ENCODE measurements at places on chromosomes 7 and 10.

DNA sequence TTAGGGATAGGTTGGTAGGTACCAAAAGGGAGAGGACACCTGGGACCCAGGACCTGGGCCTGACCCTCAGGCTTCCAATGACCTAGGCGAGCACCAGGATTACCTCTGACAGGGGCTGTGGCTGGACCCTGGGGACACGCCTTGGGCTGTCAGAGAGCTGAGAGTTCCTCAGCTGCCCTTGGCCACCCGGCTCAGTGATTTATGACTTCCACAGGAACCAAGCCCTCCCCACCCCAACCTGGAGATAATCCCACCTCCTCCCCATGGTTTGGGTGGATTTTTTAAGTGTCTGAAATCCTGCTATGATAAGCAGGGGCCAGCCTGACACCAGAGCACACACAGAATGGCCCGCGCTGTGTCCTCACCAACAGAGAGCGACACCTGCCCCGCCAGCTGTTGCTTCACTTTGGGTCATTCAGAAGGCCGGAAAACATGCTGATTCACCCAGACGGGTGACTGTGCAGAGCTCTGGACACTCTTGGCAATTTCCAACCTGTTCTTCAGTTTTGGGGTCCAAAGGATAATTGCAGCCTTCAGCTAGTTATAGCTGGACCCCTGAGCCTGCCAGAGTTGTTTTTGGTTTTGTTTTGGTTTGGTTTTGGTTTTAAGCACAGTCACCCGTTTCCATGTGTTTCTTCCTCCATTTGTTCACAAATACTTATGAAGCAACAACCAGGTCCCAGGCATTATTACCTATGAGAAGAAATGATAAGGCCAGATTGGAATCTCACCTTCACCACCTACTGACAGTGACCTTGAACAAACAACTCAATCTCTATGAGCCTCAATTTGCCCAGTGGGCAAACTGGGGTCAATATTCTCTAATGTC is 78.2 kb downstream of the RAB11FIP2 start:
- DNase-seq, result peak; percentile 17

GRCh38 chr10:26700884-26701630 is 3.6 kb downstream of the PDSS1 start:
- DNase-seq, result no peak

DNA sequence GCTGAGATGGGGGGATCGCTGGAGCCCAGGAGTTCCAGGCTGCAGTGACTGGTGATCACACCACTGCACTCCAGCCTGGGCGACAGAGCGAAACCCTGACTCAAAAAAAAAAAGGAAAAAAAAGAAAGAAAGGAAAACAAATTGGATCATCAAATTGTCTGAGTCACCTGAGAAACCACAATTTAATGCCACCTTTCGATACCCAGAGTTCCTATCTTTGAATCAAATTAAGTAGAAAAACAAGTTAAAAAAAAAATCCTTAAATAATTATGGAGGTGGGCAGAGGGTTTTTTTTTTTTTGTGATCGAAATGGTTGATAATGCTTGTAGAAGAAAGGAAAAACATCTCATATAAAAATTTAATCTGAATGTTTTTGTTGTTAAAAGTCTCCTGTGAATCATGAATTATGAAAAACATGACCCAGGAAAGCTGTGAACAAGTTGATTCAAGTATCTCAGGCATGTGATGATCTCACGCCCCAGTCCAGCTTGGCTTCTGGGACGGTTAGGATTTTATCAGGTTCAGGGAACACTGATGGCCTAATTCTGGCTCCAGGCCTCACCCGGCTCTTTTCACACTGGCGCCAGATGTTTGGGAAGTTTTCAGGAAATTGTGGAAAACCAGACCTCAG is 25.3 kb upstream of the CUX1 start:
- DNase-seq, result no peak

GRCh38 chr10:102235598-102235920 is 5.8 kb downstream of the PITX3 start:
- DNase-seq, result no peak

DNA sequence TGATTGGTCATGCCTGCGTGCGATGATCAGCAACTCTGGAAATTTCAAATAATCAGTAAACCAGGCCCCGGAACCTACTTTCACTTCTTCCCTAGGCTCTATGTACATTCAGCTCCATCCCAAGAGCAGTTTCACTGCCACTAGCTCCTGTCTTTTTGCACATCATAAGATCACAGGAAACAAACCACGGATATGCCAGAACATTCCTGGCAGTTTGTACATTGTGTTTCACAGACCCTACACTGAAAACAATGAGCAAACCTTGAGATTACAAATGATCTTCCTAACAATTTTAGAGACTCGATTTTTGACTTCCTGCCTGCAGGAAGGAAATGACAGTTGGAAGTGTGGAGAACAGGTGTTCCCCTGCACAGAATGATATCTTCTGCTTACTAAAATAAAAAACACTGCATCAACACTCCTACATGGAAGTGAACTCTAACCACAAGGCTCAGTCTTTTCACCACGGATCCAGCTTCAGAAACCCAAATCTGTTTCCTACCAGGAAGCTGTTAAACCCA is 7.6 kb upstream of the TMEM236 start:
- DNase-seq, result no peak

DNA sequence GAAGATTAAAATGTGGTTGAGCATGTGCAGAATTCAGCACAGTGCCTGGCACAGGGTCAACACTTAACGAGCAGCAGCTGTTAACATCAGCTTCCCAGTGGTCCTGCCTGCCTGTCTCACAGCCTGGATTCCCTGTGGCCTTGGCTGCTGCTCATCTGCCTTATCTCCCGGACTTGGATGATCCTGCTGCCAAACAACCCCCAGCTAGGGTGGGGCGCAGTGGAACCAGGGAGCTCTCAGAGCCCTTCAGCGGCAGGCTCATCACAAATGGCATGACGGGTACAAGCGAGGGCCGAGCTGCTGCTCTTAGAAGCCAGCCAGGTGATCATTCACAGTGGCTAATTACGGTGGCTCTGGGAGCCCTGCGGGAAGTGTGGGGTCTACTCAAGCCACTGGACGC is 13.0 kb upstream of the SMARCD3 start:
- peak; percentile 25 for DNase-seq

GRCh38 chr10:132848951-132849545 is 63.1 kb upstream of the NKX6-2 start:
- DNase-seq, result no peak

DNA sequence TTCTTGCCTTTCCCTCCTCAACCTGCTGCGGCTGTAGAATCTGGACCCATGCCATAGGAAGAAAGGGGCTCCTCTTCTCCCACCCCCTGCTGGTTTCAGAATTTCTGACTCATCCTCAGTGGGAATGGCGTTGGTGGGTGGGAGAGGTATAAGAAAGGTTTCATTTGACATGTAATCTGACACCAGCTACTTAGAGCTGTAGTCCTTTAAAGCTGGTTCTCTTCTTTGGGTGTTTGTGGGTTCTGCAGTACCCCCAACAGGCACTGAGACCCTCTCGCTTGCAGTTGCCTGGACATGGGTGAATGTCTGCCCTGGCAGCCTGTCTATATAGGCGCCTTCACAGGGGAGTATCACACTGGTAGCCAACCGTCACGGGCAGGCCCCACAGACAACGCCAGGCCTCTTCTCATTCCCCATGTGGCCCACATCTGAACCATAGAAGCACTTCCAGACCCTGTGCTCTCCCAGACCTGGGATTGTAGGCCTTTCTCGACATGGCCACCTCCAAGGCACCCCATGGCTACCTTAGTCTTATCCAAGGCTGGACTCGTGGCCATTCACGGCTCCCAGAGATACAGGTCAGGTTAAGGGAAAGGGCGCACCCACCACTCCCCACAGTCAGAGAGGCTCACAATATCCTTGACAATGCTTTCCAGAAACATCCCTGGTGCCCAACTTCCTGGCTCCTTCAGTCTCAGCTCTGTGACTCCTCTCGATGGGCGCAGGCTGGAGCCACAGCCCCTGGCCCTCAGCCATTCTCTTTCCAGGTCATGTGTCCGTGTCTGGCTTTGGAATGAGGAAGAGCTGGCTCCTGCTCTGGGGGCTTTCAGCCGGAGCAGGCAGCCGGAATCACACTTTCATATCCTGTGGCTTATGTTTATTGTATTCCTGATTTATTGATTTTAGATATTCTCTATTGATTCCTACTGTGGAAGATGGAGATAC is 17.5 kb downstream of the ZNF862 start:
- DNase-seq, result peak; percentile 61

GRCh38 chr10:72081772-72082590 is 6.4 kb downstream of the SPOCK2 start:
- DNase-seq, result no peak

DNA sequence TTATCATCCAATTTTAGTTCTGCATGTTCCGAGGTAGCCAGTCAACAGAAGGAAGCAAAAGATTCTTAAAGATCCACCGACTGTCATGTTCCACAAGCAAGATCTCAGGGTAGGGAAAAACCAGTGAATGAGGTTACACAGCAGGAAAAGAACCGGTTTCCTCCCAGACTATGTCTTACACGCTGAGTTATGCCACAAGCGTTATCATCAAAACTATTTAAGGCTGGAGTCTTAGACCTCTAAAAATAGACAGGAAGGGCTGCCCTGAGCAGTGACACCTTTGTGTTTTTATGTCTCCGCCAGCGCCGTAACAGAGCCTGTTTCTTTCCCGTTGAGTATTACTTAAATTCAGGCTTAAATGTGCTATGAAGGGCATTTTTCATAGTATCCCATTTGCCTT is 48.3 kb downstream of the PROSER2 start:
- no peak for DNase-seq

GRCh38 chr7:13988065-13988464 is 1.4 kb downstream of the ETV1 start:
- no peak for DNase-seq

GRCh38 chr7:90520484-90520883 is 51.0 kb downstream of the PTTG1IP2 start:
- DNase-seq, result no peak

DNA sequence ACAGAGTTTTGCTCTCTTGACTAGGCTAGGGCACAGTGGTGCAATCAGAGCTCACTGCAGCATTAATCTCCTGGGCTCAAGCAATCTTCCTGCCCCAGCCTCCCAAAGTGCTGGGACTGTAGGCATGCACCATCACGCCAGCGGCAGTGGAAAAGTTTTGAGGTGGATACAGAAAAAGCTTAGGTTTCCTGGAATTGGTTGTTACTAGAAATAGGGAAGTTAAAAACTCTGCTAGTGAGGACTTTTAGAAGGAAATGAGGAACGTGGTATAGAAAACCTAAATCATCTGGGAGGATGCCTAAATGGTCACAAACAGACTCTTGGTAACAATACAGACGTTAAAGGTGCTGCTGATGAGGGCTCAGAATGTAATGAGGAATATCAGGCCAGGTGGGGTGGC is 10.9 kb upstream of the SNX8 start:
- DNase-seq, result no peak

Measured in NCI-H1417 (cell line).